ENCODE measurements at places on chromosomes 12 and 14.
A peak's percentile ranks its signal among the peaks of the same experiment; 100 is the strongest.

DNA sequence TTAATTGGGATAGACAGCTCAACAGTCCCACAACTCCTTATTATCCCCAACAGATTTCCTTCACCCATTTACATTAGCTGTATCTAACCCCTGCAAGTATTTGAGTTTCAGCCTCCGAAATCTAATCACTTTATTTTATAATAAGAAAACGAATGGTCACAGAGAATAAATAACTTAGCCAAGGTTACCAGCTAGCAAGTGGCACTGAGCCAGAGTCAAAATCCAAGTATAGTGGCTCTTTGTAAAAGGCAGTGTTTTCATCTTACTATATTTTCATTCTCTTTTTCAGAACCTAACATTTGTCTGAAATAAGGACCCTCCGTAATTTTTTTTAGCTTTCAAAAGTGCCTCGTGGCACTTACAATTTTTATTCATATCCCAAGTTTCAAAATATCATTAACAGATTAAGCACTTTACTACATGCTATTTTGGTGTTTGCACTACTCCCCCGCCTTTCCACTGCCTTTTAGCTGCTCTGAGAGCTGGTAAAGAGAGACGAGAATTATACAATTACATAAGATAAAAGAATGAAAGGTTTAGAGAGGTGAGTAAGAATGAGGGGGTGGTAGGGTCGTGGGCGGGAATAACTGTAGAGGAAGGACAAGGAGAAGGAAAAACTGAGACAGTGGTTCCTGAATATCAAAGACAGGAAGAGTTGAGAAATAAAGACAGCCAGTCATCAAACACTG, 3.7 kb upstream of the USP15 start:
- DNase-seq: peak; percentile 54

DNA sequence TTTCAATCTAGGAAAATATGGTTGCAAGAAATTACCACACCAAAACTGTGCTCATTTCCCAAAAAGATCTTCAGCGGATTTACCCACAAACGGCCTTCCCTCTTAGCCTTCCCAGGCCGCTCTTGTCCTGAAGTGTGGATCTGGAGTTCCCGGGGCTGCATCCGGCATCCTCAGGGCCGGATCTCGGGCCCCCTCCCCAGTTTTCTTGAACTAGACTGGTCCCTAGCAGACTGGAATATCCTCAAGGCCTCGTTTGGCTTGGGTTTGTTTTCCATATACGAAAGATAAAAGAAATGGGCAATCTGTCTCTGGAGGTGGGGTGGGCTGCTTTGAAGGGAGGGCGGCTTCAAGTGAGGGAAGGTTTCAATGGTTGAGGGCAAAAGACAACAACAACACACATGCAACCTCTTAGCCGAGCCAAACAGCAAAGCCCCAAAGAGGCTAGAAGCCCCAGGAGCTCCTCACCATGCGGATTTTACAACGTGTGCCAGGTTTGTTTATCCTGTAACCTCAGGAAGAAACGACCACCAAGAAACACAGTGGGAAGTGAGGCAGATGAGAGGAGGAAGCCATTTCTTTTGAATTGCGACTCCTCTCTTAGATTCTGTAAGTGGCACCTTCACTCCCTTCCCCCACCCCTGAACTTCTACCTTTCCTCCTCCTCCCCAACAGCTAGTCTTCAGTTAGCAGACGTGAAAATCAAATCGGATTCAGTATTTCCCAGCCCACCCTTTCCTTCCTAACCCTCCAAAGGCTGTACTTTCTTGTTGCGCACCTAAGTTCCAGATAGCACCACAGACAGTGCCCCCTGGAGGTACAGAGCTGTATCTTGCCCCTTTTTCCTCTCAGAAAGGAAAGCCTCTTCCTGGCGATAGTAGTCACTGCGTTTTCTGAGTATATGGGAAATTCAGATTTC, 2.6 kb downstream of the MYF6 start:
- DNase-seq: no peak

- DNase-seq: peak; percentile 57
These were observed 1.7 kb upstream of the CFAP251 start for GRCh38 chr12:121916719-121917118.

DNA sequence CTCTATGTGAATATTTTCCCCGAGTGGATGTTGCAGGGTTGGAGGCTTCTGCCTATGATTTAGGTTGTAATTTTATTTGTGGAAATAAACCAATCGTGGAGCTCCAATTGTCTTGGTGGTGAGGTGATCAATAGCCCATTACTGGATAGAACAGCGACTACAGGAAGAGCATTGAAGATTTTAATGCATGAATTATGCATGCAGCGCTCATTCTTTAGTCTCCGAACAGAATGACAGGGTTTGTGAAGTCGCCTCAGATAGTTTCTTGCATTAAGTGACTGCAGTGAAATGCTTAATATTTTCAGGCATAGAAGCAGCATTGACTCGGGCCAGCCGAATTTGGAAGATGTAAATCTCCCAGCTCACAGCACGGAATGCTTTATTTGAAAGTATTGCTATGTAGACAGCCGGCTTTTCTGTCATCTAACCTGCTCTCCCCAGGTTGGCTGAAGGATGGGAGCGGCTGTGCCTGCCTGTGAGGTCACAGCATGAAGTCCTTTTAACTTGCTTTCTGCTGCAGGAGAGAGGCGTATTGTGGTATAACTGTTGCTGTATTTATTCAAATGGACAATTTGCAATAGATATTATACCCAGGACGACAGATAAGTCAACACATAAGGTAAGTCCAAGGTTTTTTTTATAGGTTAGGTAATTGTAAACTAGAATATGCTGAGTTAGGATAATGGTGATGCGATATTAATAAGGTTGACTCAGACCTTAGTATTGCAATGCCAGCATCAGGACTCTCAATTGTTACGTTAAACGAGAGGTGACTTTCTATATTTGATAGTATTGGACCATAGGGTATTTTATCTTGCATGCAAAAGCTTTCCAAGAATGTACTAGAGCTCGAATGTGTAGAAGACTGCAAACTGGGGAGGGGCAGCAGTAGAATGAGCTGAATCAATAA, 135.7 kb downstream of the CNTN1 start:
- no peak for DNase-seq

DNA sequence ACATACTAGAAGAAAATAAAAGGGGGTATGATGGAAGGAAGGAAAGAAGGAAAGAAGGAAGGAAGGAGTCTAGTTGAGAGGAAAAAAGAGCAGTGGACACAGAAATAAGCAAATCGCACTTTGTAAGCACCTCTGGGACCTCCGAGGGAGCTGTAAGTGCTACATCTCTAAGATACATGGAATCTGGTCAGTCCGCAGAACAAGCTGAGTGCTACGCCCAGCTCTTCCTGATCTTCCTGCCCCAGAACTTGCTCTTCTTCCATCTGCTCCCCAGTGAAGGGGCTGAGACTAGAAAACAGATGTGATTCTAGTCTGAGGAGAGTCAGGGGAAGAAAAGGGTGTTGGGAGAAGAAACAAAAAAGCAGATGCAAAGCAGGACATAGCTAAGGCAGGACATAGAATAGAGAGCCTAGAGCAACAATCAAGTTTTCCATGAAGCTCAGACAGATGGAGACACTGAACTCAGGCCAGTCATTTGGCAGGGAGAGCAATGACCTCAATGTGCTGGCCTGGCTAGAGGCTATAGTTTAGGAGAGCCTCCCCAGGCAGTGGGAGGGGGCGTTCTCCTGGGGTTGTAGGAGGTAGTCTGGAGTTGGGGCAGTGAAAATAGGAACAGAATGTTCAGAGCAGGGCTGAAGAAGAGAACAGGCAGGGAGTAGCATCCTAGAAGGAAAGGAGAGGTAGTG, 1.7 kb upstream of the MFAP5 start:
- DNase-seq: no peak

- DNase-seq: peak; percentile 52
These were observed 60.8 kb upstream of the SLC38A4 start for GRCh38 chr12:46886541-46887041.

- no peak for DNase-seq
These were observed 15.7 kb downstream of the ATP6V0A2 start for GRCh38 chr12:123727878-123728277.

- DNase-seq: peak; percentile 86
These were observed 85.7 kb downstream of the BTG1 start for GRCh38 chr12:92059960-92060359.

GRCh38 chr12:49962861-49963765, 1.4 kb downstream of the AQP5 start:
- no peak for DNase-seq

DNA sequence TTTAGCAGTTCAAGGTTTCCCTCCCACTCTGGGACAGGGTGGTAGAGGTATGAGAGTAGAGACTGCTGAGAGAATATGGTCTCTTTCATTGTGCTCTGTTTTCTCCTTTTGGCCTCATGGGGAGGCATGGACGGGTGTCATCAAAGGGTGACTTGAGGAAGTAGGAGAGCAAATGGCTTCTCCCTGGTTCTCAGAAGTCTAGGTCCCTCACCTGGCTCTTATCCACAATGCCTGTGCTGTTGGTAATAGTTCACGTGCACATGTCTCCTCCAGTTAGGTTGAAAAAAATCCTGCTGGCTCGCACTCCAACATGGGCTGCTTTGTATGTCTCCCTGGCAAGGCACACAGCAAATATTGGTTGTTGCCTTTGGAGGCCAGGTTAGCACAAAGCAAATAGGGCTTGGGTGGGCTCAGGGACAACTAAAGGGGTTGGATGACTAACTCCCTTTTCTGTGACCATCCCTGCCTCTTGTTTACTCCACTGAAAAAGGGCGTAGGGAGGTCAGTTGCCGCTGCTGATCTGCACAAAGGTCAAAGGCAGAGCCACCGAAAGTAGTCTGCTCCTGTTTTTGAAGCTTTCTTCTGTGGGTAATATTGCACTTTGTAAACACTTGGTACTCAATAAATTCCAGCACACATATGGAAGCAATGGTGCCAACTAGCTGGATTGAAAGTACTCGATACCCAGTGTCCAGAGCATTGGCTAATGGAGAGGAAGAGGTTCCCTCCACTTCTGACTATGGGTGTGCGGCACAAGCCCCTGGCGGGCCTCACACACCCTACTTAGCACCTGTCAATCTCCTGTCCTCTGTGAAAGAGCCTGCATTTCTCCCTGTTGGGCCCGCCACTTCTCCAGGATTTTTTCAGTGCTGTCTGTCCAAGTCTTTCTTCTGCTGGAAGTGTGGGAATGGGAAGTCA, 121.8 kb downstream of the SLC38A6 start:
- DNase-seq: no peak

DNA sequence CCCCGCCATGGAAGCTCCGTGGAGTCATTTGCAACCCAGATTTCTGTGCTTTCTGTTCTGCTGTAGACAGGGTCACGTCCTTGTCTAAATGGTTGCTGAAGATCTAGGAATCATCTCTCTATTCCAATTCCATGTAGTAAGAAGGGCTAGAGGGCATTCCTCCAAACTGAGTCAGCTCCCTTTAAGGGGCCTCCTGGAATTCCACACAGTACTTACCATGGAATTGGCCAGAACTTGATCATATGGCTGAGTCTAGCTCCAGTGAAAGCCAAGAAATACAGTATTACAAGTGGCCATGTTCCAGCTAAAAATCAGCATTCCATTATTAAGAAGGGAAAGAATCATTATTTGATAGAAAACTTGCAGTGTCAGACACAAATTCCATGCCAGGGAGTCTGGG, 171.9 kb downstream of the PRKCH start:
- DNase-seq: peak; percentile 81

DNA sequence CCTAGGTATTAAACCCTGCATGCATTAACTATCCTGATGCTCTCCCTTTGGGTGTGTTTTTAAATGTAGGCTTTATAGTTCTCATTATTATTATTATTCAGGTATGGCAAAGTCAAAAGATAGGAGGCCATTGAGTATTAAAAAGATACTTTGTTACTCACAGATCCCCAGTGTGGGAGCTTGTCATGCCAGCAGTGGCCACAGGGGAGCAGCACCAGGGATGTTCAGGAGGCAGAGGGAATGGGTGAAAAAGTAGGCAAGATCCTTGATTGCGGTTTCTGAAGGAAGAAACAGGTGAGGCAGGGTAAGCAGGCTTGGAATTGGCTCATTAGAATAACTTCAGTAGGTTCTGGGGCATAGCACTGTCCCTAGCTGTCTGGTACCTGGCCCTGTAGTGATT, 382.2 kb downstream of the MED13L start:
- DNase-seq: peak; percentile 17

- no peak for DNase-seq
These were observed 49.3 kb upstream of the ASPG start for GRCh38 chr14:104036212-104036611.

- DNase-seq: no peak
These were observed 86.5 kb upstream of the DIO3 start for GRCh38 chr14:101474563-101475455.

DNA sequence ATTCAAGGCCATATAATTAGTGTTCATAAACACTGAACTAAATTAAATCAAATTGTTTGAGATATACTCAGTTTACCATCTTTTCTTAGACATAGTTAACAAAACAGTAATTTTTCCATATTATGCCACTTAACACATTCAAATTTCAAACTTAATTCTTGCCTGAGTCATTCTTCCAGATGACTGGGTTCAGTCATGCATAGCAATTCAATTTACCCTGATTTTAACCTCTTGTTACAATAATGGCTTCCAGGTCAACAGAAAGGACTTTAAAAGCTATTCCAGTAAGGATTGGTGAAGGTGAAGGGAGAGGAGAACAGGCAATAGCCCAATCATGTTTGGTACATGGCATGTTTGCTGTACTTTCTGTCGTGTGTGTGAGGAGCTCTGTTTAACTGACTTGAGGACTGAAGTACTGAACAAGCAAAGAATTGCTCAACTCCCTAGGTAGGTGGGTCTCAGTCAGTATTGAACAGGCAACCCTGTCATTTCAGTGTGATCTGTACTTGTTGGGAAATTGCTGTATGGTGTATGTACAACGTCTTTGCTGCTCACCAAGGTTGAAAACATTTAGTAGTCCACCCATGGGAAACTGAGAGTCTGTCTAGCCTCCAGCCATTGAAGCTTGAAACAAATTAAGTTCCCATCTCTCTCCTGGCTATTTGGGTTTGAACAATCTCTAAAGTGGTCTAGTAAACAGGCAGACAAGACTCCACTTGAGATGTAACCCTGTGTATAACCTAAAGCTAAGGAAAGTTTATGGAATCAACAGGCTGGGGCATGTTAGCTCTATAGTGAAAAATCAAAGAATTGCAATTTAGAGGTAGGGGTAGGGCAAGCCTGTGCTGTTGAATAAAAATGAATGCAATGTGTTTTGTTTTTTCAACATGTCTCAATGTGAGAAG, 327.2 kb downstream of the BTG1 start:
- no peak for DNase-seq

GRCh38 chr12:54393207-54393609, 8.7 kb upstream of the ZNF385A start:
- no peak for DNase-seq

DNA sequence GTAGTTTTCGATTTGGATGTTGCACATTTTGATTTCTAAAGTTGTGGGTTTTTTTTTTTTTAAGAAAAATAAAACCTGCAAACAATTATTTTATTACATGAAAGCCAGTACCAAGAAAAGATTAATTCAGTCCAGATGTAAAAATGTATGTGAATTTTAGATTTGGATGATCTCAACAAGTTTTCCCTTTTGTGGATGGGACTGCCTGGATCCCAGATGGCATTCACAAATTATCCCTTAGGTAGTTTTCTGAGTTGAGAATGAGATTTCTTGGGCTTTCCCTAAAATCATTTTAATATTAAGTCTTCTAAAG, 2.8 kb downstream of the FRMD6 start:
- DNase-seq: no peak

DNA sequence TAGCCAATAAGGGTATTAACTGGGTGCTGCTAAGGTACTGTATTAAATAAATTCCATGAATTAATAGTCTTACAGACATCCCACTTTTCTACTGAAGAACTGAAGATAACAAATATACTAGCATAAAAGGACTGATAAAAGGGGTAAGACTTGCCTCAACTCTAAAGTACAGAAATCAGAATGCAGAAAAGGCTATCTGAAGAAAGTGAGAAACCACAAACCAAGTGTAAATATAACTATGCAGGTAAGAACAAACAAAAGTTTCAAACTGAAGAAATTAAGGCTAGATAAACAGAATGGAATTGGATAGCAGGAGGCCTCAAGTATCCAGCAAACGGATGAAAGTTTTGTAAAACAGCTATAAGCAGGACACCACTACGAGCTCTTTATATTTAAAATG, 29.5 kb downstream of the YAF2 start:
- DNase-seq: no peak
